ENCODE measurements at places on chromosomes 1 and 21.

GRCh38 chr1:191022856-191023255 lies 545.2 kb upstream of the BRINP3 start:
- no peak for DNase-seq

DNA sequence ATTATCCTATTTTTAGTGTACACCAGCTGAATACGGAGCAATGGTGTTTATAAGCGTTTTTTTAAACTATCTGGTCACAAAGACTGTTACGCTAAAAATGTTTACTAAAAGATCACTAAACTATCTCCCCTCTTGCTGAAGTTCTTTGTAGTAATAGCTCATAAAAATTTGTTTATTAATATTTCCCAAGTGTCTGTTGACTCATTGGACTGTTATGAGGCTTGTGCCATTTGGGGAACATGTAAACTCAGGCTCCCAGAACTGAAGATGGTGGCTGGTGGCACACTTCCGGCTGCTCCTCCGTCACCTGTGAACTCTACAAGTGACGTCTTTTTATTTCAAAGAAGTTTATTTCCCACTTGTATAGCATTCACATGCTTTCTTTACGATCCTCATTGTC lies 46.3 kb downstream of the AIDA start:
- no peak for DNase-seq

- DNase-seq, result no peak
Observed at GRCh38 chr1:59990470-59990869, 63.9 kb upstream of the CYP2J2 start.

- DNase-seq, result no peak
Observed at GRCh38 chr21:39690454-39690853, 54.5 kb upstream of the IGSF5 start.

GRCh38 chr1:19310061-19310460 lies 1.9 kb downstream of the AKR7A2 start:
- no peak for DNase-seq

- DNase-seq, result no peak
Observed at GRCh38 chr1:116710420-116711262, 43.1 kb upstream of the IGSF3 start.

DNA sequence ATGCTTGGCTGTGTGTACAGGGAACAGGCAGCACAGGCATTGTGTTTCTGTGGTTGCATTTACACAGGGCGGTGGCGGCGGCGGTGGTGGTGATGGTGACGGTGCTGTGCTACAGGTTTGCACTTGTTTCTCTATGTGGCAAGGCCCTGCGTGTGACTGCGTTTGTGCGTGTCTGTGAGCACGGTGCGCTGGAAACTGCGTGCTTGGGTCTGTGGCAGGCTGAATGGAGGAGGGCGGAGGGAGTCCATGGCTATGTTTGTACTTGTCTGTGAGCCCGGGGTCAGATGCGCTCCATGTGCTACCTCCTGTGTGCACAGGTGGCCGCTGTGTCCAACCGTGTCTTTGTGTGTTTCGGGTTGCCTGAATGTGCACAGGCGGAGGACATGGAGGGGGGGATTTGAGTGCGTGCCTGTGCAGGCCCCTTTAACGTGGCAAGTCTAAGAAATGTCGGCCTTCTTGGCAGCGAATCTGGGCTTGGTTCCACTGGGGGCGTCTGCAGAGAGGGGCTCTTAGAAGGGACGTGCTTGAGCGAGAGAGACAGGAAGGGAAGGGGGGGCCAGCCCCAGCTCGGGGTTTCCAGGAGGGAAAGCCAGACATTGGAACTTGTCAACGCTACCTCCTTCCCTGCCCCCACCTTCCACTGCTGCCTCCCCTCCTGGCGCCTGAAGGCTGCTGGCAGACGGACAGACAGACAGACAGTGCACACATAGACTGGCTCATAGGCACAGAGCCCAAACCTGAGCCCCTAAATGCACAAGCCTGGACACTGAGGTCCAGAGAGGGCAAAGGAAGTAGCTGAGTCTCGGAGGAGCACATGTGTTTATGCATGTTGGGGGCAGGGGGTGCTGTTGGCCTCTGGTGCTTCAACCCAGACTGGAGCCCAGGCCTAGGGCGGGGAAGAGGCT lies 32.7 kb upstream of the WASF2 start:
- no peak for DNase-seq

DNA sequence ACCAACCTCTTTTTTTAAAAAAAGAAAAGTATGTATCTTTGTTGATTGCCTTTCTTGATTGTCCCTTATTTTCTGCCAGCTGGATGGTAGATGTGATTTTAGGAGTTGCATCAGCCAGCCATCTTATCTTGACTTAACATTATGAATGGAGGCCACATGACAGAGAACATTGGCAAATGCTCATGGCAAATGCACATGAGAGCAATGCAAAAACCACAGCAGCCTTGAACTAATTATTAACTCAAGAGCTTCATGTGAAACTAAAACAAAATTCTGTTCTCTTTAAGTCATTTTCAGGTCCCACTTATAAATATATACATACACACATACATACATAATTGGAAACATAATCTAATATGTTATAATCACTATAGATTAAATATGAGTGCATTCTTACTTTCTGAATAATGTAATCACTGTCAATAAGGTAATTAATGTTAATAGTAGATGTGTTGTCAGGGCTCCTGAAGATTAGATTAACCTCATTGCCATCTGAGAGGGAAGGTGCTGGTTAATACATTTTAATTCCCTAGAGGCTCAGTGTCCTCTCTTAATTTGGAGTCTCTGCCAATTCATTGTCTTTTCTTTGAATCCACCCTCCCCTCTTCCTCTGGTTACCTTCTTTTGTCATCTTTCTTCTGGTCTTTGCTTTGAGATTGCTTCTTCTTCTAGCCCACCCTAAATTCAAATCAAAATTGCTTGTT lies 962.2 kb downstream of the ADGRL2 start:
- DNase-seq, result no peak

- DNase-seq, result no peak
Observed at GRCh38 chr1:222223010-222223409, 324.9 kb downstream of the HHIPL2 start.

GRCh38 chr1:87170157-87170556 lies 158.5 kb upstream of the LMO4 start:
- no peak for DNase-seq

- no peak for DNase-seq
Observed at GRCh38 chr1:52919723-52920483, 1.6 kb downstream of the ECHDC2 start.

GRCh38 chr1:211553549-211553948 lies 25.4 kb downstream of the SLC30A1 start:
- no peak for DNase-seq

Measured in D721Med (cell line).